Hypothalamus (tissue), 51 donors: ENCODE measurements at places on chromosomes 11 and 22.

DNA sequence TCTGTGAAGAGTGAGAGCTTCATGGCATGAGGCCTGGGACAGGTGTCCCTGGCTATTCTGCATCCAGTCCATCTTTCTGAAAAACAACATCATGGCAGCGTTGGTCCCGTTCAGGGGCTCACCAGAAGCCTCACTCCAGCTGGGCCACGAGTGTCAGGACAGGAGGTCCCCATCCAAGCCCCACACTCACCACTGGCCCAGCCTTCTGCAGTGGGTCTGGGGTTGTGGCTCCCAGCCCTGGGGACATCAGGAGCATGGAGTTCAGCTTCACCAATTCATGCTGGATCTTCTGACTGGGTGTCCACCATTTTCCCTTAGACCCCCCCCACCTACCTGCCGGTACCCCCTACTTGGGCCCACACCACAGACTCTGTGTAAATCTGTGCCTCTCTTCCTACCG lies 400.3 kb downstream of the BRD1 start:
- no peak for DNase-seq

- DNase-seq = no peak
These were observed 1156.6 kb downstream of the TBC1D22A start for GRCh38 chr22:47919001-47919441.

- DNase-seq = no peak
These were observed 25.3 kb upstream of the PRR5 start for GRCh38 chr22:44676441-44677352.

GRCh38 chr11:21588754-21589153 lies 604.1 kb upstream of the ANO5 start:
- DNase-seq = no peak

- DNase-seq = no peak
These were observed 88.8 kb upstream of the BARX2 start for GRCh38 chr11:129286813-129287212.

- no peak for DNase-seq
These were observed 416.5 kb downstream of the TMEM135 start for GRCh38 chr11:87454241-87454640.

DNA sequence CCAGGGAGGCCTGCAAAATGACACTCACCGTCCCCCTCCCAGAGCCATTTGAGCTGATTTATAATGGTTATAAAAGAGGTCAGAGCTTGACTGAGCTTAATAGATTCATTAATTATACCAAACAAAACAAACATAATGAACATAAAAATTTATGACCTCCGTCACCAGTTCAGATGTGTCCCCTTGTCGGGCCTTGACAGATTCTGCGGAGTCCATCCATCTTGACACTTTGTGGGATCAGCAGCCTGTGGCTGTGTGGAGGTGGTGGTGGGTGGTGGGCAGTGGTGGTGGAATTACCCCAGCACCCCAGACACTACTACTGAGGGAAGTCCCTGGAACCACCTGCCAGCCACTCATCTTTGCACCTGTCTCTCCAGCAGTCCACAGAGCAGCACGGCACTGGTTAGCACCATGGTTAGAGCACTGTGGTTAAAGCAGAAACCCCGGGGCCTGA lies 83.5 kb downstream of the DSCAML1 start:
- DNase-seq = no peak

- DNase-seq = no peak
These were observed 16.3 kb downstream of the ST14 start for GRCh38 chr11:130175898-130176297.

DNA sequence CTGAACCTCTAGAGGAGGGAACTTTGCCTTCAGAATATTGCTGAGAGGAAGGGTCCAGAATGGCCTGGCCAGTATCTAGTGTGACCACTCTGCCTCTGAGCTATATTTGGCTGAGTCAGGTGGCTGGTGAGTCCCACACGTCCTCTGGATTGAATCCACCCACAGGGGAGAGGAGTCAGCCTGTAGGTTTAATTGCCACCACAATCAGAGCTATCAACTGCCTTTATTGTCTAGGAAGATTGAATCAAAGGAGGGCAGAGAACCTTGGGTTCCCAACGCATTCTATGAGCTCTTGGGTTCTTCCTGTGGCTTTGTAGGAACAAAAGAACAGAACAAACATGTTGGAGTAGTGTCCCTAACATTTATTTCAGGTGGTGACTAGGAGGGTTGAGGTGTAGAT lies 67.7 kb downstream of the ST3GAL4 start:
- DNase-seq = no peak

DNA sequence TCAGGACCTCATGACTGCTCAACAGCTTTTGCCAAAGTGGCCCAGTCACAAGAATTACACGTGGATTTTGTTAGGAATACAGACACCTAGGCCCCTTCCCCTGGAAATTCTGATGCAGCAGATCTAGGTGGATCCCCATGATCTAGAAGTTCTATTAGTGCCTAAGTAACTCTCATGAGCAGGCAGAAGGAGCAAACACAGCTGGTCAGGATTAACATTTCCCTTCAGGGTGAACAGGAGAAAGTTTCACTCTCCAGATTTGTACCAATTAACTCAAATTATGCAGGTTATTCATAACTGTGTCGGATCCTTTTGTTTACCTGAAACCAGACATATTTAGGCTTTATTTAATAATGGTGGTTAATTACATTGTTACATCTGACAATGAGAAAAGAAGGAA lies 593.4 kb upstream of the ARHGAP42 start:
- DNase-seq = no peak

GRCh38 chr11:1647901-1648652 lies 18.5 kb downstream of the KRTAP5-5 start:
- DNase-seq = no peak

- DNase-seq = no peak
These were observed 1.9 kb downstream of the BANF1 start for GRCh38 chr11:66004186-66004585.

GRCh38 chr11:833849-834311 lies 1.1 kb downstream of the CD151 start:
- DNase-seq = no peak

GRCh38 chr11:1921574-1922141 lies 2.2 kb downstream of the TNNT3 start:
- peak; percentile 46 for DNase-seq

DNA sequence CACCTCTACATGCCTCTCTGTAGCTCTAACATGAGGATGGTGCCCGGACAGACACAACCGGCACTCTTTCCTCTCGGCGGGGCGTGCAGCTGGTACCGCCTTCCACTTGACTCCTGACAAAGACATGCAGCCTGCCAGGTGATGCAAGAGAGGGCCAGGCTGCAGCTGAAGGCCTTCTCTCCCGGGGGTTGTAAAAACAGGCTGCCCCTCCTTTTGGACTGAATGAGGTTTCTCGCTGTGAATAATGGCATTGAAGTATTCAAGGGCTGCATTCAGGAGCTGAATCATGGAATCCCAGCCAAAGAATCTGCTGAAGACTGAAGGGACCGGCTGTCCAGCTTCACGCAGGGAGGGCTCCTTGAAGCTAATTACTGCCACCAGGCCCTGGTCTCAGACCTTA lies 110.9 kb downstream of the GALNT18 start:
- DNase-seq = peak; percentile 66

GRCh38 chr11:107490836-107491235 lies 33.2 kb upstream of the CWF19L2 start:
- no peak for DNase-seq

DNA sequence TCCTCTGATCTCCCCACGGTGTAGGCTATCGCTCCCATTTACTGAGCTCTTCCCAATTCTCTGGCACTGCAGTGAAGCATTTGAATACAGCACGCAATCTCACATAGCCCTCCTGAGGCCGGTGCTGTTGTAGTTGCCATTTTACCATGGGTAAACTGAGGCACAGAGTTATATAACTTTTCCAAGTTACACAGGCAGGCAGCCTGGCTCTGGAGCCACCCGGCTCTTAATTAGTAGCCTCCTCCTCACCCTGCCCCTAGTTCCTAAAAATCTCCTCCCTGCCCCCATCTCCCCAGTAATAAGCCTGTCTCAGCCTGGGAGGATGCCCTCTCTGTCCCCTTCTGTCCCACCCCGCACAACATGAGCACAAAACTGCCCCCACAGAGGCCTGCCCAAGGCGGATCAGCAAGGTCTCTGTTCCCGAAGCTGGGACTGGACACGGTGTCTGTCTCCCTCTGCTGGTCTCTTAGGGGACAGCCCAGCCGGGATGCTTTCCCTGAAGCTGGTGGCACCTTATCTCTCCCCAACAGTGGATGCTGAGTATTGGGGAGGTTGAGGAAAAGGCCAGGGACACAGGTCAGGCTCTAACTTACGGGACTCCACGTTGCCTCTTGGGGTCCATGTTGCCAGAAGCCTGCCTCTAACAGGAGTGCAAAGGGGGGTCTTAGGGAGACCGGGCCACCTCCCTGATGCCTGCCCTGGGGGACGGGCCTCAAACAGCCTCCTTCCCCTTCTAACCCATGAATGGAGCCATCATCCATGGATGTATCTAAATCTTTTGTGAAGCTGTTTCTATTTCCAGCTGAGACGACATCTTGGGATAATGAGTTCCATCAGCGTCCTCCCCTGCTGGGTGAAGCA lies 9.1 kb upstream of the CLCF1 start:
- no peak for DNase-seq

DNA sequence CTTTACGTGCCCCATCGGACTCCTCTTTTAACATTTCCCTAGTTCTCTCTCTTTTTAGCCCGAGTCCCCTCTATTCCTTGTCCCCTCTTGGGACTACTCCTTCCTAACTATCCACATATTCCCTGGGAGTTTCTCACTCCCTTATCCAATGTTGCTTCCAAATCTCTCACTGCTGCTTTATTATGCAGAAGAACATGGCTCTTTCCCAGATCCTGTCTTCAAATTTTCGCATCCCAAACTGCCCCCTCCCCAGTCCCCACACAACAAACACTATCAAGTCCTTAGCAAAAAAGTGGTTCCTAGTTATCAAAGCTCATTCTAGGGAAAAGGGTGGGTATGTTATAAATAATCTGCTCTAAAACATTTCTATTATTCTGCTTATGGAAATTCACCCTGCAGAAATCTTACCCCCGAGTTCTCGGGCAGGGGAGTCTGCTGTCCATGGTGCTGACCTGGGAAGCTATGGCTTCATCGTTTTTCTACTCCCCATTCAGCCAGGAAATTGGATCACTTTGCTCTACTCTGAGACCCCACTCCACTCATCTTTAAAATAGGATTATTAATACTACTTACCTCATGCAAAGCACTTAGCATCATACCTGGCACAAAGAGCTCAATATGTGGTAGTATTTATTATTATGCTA lies 393.5 kb downstream of the BUD13 start:
- no peak for DNase-seq

DNA sequence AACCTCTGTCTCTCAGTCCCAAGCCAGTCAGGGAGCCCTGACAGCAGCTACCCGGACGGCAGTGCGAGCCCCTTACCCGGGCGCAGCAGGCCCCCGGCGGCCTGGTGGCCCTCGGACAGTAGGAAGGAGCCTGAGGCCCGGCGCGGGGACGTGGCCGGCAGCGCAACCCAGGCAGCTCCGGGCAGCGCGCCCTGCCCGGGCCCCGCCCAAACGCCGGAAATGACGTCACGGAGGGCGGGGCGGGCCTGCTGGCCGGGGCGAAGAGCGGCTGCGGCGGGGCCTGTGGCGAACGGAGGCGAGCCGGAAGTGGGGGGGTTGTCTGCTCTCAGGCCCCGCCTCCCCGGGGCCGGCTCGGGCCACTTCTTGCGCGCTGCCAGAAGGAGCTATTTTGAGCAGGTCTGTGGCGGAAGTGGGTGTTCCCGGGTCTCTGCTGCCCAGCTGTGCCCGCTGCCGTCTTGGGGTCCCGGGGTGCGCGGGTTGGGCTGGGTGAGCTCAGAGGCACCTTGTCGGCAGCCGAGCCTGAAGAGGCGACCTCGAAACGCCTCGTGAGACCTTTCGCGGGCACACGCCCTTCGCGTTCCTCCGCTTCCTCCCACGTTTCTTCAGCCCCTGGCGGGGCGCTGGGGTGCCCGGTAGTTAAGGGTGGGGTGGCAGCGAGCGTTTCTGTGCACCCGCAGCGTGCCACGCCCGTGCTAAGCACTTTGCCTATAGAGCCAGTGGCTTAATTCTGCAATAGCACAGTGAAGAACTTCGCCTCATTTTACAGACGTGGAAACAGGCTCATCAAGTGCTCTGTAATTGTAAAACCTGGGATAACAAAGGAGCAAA lies at the start of gene C11orf24:
Gene C11orf24, minus strand, starts transcription at position 193 of the 828 bp plus-strand sequence. CDS start 8,206 bp downstream, outside the sequence.
- peak; percentile 96 for DNase-seq

DNA sequence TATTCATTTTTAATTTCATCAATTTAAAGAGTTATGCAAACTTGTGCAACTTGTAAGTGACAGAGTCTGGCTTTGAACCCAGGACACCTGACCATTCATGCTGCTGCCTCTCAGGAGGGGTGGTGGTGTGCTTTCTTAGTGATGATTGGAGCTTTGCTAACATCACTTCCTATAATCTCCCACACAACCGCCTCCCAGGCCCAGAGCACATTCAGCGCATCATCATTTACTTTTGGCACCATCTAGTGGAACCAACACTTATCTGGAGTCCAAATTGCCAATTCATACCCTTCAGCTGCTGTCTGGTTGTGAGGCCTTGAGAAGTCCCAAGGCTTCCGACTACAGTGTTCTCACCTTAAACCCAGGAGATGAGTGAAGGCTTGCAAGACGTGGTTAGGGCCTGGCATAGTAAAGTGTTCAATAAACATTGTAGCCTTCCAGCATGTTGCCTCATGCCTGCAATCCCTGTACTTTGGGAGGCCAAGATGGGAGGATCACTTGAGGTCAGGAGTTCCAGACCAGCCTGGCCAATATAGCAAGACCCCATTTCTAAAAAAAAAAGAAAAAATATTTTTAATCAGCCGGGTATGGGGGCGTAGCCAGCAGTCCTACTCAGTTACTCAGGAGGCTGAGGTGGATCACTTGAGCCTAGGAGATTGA lies 1.1 kb upstream of the TTLL1 start:
- peak; percentile 16 for DNase-seq

- no peak for DNase-seq
These were observed 55.5 kb upstream of the USP47 start for GRCh38 chr11:11786234-11786633.

DNA sequence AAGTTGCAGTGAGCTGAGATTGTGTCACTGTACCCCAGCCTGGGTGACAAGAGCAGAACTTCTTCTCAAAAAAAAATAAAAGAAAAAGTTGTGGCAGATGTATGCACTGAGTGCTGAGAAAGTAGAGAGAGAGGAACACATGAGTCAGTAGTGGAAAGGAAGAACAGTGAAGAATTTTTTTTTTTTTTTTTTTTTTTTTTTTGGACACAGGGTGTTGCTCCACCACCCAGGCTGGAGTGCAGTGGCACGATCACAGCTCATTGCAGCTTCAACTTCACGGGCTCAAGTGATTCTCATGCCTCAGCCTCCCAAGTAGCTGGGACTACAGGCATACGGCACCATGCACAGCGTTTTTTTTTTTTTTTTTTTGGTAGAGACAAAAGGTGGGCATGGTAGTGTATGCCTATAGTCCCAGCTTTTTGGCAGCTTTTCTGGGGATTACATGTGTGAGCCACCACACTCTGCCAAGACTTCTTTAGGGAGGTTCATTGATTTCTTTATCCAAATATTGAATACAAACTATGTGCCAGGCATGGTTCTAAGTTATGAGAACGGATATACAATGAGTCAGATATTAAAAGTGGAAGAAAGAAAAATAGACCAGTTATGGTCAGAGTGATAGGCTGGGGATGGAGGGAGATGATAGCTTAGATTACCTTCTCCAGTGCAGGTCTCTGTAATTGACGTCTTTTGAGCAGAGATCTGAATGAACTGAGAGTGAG lies 62.0 kb downstream of the YAP1 start:
- DNase-seq = no peak

GRCh38 chr11:121304759-121305158 lies 12.2 kb downstream of the SC5D start:
- DNase-seq = no peak

GRCh38 chr22:38012604-38013072 lies 28.3 kb upstream of the SOX10 start:
- DNase-seq = no peak
